ENCODE measurements at places on chromosomes 5 and 9.

GRCh38 chr5:57552033-57552432 lies 69.4 kb upstream of the ACTBL2 start:
- no peak for DNase-seq

DNA sequence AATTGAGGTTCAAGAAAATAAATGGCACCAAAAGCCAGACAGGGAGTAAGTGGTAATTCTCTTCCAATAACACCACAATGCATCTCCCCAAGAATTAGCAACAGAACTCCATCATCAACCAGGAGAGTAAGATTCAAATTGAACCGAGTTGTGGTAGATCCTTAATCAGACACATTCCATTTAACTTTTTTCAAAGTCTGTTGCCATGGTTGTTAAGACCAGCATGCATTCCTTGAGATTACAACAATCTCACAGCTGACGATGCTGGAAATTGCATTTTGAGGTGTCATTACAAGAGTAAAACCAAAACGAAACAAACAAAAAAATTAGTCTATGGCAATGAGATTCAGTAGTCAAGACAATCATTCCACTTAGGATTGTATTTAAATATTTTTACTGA lies 78.9 kb upstream of the ZNF462 start:
- DNase-seq = no peak

DNA sequence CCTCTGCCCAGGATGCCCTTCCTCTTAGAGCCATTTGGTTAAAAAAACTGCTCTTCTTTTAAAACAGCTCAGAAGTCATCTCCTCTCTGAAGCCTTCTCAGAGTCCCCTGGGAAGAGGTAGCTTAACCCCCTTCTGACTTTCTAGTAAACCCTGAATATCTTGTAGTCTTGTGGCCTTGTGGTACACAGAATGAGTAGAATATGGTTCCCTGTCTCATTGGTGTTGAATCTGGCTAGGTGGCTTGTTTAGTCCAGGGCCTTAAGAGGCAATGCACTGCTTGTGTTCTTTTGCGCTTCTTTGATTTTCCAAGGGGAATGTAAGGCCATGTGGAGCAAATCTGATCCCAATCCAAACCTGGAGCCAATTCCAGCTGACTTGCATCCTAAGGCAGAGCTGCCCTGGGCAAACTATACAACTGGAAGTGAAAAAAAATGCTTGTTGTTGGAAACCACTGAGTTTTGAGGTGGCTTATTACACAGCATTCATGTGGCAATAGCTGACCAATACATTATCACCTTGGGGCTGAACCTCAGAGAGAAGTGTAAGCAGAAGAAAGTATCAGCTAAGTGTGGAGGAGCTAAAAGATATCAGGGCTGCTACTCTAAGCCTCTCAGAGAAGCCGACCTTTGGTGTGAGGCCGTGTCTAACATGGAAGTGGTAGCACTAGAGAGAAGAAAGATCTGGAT lies 31.0 kb downstream of the ALG2 start:
- DNase-seq = no peak

DNA sequence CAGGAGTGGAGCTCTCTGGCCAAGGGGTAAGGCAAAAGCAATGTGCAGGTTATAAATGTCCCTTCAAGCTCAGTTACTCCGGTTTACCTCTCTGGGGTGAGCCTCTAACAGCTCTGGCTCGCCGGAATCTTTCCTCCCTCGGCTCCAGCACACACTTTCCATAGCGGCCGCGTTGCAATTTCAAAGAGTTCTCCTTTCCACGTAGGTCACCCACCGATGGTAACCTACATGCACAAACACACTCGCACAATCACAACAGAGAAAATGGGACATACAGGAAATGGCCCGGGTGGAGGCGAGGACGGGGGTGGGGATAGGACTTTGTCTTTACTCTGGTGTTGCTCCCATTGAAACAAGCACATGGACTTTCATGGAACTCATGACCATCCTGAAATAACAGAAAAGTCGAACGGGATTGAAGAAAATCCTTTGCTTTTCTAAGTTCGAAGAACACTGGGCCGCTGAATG lies 1.2 kb downstream of the LHFPL2 start:
- no peak for DNase-seq

DNA sequence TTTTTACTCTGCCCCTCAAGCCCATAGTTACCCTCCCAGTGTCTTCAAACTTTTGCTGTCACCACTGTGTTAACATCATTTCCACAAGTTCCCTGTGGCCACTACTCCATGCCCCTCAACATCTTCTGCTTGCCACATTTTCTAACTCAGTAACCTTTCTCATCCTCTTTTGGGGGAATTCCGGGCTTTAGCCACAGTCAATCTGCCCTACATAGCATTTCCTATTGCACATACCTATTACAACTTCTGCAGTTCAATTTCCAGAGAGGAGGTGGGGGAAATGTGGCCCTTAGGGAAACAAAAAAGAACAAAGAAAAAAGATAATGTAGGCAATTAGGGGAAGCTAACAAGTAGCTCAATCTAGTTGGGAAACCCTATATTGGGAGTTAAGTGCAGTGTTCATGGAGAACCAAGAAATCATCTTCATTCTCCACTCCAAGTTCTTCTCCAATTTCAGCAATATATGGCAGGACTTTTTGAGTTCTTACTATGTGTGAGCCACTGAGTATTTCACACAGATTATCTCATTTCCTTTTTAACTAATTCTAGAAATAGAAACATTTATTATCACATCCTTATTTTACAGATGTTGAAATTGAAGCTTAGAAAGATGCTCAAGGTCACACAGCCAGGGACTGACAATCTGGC lies 40.2 kb upstream of the LPAR1 start:
- no peak for DNase-seq

DNA sequence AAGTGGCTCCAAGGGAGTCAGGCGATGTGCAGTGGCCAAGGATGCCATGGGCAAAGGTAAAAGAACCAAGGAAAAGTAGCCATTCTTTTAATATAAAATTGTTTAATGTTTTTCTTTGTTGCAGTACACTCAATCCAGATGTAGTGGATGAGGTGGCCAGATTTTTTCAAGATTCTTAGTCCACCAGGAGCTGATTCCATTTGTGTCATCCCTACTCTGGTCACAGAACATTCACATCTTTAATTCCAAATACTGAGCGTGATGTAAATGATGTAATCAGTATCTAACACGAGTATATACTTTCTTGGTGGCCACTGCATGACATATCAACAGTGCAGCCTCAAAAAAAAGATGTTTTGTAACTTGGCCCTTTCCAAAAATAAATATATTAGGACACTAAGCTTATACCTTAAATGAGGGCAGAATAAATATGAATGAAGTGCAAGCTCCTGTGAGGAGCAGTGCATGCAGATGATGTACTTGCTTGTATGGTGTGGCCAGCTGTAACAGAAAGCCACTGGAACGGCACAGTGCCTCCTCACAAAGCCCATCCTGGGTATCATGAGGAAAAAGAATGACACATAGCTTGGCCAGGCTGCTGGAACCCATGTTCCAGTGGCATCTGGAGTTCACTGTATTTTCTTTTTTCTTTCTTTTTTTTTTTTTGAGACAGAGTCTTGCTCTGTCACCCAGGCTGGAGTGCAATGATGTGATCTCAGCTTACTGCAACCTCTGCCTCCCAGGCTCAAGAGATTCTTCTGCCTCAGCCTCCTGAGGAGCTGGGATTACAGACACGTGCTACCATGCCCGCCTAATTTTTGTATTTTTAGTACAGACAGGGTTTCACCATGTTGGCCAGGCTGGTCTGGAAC lies 6.5 kb upstream of the SPATA24 start:
- no peak for DNase-seq

DNA sequence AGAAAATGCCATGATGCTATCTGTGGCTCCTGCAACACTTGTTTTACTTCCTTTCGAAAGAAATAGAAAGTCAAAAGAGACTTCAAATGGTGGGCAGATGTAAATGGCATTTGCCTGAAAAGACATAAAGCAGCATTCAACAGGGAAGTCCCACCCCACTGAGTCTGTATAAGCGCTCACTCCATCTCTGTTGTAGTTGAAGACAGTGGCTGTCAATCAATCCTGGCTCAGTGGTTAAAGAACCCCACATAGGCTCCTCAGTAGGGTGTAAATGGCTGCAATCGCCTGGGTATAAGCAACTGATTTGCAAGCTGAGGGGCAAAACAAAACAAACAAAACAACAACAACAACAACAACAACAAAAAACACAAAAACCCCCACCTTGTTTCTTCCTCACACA lies 158.7 kb downstream of the EFNA5 start:
- no peak for DNase-seq

DNA sequence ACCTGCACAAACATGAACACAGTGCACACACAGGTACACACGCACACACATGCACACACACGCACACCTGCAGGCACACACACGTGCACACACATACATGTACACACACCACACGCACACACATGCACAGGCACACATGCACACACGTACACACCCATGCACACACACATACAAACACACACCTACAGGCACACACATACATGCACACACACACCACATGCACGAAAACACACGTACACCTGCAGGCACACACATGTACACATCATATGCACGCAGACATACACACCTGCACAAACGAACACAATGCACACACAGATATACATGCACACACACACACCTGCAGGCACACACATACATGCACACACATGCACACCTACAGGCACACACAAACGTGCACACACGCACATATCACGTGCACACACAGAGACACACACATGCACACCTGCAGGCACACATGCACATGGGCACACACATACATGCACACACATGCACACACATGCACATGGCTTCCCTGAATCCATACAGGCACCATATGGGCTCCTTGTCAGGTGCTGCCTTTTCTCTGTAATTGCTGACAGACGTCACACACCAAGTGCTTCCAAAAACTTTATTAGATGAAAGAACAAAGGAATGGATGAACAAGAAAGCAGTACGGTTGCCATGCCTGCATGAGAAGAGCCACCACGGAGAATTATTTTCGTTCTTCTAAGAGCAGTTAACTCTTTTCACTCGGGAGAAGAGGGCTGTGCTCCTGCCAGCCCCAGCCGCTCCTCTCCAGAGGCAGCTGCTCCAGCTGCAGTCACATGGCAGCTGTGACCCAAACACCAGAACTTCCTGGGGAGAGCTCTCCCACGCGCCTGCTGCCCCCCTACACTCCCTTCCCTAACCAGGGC lies 57.2 kb downstream of the EXD3 start:
- DNase-seq = no peak

- no peak for DNase-seq
Measured at GRCh38 chr9:90064248-90064647, 459.4 kb downstream of the GADD45G start.

DNA sequence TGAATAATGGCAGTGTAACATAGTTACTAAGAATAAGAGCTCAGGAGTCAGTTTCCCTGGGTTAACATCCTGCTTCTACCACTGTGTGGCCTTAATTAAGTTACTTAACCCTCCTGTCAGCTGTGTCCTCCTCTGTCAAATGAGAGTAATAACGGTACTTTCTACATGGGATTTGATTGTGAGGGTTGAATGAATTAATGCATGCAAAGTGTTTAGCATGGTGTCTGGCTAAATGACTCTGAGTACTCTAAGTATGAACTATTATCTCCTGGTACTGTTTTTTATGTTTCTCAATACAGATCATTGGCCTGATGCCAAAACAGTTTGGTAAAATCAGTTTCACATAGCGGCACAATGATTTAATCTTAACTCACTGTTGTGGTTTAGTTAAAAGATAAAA lies 19.6 kb downstream of the ZNF131 start:
- no peak for DNase-seq

DNA sequence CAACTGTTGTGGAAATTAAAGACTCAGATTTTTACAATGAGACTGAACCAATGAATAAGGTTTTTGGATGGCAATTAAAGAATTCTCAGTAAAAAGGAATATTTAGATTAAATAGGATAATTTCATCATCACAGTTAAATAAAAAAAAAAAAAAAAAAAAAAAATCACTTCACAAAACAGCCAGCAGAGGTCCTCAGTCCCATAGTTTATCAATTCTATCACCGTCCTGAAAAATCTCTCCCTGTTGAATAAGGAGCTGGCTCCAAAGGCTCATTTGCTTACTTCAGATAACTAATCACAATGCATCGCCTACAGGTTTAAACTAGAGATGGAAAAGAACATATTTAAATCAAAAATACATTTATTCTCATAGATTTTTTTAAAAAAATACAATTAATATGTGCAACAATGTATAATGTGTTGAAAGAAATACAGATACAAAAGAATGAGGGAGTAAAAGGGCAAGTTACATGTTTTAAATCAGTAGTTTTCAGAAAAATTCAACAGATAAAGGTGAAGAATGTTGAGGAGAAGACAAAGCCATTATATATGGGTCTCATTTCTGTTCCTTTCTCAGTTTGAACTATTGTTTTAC lies 175.8 kb upstream of the CHD1 start:
- no peak for DNase-seq

DNA sequence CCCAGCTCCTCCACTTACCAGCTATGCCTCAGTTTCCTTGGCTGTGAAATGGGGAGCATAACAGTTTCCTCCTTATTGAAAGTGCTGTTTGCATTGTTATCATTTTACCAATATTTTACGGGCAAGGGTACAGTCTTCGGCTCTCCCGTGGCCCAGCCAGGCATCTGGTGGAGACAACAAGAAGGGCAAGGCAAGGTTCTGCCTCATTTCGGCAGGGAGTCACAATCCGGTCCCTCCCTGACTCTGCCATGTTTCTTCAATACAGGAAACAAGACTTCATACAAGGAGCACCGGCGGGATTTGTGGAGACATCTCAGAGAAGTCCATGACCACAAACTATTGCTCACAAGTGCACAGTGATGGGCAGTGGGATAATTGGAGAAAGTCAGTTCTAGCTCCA lies 174.0 kb downstream of the FGF18 start:
- DNase-seq = no peak

DNA sequence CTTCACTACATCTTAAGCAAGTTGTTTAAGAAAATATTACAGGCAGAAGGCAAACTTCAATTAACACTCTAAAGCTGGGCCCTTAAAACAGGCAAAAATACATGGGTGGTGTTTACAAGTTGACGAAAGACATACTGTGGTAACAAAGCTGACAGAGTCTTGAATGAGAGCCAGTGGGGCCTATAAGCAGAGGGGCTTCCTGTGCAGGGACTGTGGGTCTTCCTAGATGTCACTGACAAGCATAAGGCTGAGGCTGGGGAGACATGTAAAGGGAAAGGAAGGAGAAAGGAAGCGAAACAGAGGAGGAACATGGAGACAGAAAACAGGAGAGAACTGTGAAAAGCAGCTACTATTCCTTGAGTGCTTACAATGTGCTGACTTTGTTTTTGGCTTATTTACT lies 308.0 kb upstream of the RPS23 start:
- no peak for DNase-seq

GRCh38 chr5:109387408-109387974 lies 22.3 kb downstream of the PJA2 start:
- DNase-seq = no peak

DNA sequence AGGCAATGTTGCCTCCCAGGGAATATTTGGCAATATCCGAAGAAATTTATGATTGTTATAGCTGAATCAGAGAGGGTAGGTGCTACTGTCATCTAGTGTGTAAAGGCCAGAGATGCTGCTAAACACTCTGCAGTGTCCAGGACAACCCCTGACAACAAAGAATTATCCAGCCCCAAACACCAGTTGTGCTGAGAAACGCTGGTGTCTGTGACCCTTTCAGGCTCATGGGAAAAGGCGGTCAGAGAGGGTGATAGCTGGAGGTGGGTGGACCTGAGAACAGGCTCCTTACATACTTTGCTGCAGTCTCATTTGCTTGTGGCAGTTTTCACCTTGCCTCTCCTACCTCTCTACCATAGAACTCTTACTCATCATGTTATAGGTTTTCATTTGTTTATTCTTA lies 295.3 kb upstream of the DMRT1 start:
- DNase-seq = no peak

- no peak for DNase-seq
Measured at GRCh38 chr9:38015906-38016305, 53.1 kb downstream of the SHB start.

- peak; percentile 48 for DNase-seq
Measured at GRCh38 chr9:22817181-22817580, 370.6 kb downstream of the DMRTA1 start.

GRCh38 chr5:128662997-128663396 lies 125.0 kb upstream of the FBN2 start:
- DNase-seq = no peak

All from fibroblast of skin of left quadriceps (primary cell).